ENCODE measurements at places on chromosomes 5 and 9.

GRCh38 chr9:122309861-122310260 is 45.2 kb downstream of the MRRF start:
- DNase-seq, result no peak

- no peak for DNase-seq
These were observed 100.8 kb upstream of the DHFR start for GRCh38 chr5:80755626-80756025.

GRCh38 chr5:137589185-137589584 is 90.1 kb upstream of the SPOCK1 start:
- no peak for DNase-seq

- DNase-seq, result no peak
These were observed 142.9 kb downstream of the CAMK4 start for GRCh38 chr5:111367115-111367514.

DNA sequence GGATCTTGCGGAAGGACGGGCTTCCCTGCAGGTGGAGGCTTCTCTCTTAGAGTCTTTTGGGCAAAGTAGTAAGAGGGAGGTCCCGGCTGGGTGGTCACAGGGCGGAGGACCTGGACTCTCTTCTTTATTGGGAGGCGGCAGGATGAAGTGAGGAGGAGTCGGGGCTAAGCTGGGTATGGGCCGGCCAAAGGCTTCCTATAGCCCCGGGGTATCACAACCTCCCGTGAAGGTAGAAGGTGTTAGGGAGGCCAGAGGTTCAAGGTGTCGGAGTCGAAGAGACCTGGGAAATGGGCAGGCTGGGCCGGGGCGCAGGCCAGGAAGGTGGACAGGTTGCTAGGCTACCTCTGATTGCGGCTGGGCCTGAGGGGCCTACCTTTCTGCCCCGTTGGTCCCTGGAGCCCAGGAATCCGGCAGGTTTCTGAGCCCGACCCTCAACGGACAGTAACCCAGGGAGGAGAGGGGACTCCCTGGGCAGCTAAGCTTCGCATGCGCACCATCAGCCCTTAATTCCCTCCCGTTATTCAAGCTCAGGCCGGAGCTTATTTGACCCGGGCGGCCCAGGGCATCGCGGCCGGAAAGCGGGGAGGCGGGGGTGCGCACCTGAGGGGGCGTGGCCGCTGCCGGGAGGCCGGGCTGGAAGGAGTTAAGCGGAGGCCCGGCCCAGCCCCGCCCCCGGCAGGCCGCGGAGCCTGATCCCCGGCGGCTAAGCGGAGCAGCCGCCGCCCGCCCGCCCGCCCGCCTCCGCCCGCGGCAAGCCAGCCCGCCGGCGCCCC is at the start of gene TESK1:
Gene TESK1 (plus strand): TSS at position 685 of the 773 bp plus-strand sequence. CDS start 358 bp downstream, outside the sequence.
- peak; percentile 73 for DNase-seq

Data from heart left ventricle (tissue), 16 donors.